ENCODE measurements at places on chromosomes 16 and 17.

DNA sequence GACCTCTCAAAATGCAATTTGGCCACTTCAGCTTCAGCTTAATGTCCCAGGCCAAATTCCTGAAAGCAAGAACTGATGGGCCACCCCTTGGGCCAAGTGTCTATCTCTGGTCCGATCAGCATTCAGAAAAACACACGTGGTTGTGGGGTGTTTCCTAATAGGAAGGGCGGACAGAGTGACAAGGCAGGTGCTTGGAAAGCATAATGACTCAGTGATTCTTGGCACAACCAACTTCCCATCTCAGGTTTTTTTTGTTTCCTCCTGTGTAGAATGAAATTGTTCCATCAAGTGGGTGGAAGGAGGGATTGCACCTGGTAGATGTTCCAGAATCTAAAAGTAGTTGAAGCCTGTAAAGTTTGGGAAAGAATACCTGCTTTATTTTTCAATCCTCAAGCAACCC lies 155.6 kb downstream of the HS3ST2 start:
- no peak for DNase-seq

- no peak for DNase-seq
Measured at GRCh38 chr16:1416521-1416941, 2.0 kb upstream of the UNKL start.

- DNase-seq = no peak
Measured at GRCh38 chr16:56119133-56119532, 72.2 kb upstream of the GNAO1 start.

DNA sequence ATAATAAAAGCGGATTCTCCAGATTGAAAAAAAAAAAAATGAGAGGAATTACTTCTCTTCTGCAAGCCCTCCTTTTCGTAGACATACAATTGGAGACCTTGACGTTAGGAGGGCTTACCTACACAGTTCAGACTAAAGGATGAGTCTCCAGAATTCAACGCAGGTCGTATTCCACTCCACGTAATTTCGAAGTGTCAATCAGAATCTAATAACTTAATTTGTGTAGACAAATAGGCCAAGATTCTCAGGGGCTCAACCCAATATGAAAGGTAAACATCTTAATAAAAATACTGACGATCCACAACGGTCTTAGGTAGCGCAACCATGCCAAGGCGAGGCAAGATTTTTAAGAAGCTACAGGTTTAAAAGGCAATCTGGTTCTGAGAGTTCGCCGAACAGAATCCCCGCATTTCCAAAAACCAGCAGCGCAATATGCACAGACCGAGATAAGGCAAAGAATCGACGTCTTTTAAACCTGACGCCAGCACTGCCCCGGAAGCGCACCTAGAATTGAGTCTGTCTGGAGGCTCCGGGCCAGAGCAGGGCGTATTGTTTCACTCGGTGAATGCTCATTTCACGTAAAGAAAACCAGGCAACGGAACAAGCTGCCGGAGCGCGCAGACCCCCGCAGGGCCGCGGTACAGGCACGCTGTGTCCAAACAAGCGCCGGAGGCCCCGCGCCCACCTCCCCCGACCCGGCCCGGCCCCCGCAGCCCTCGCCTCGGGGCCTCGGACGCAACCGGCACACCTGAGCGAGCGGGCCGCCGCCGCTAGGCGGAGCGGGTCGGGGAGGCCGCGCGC lies 623 bp downstream of the MBTPS1 start:
- peak; percentile 60 for DNase-seq

- DNase-seq = no peak
Measured at GRCh38 chr16:977081-977701, 4.4 kb upstream of the SOX8 start.

DNA sequence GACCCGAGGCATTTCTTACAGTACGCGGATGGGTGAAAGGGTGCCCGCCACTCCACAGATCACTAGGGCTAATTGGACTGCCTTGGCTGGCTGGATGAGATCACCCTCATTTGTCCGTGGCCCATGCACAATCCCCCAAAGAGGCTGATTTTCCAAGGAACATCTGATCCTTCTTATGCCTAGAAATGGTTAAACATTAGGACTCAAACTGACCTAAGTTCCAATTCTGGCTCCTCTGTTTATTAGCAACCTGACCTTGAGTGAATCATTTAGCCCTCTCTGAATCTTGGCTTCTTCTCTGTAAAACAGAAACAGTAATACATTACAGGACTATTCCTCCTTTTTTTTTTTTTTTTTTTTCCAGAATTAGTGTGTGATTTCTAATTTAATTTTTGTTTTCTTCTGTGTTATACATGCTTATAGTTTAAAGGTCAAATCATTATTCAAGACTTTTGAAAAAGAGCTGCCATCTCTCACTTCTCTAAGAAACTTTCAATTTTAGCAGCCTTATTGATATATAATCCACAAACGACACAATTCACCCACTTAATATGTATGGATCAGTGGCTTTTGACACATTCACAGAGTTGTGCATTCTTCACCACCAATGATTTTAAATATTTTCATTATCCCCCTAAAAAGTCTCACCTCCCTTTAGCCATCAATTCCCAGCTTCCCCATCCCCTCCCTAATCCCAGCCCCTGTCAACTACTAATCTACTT lies 45.4 kb upstream of the TMEM132E start:
- no peak for DNase-seq

- no peak for DNase-seq
Measured at GRCh38 chr17:61366715-61367413, 32.8 kb upstream of the TBX2 start.

- no peak for DNase-seq
Measured at GRCh38 chr16:476039-476438, 50.6 kb downstream of the RAB11FIP3 start.

GRCh38 chr17:81252326-81252986 lies 13.3 kb downstream of the NDUFAF8 start:
- no peak for DNase-seq

- DNase-seq = no peak
Measured at GRCh38 chr16:67657751-67658518, 2.1 kb downstream of the ACD start.

DNA sequence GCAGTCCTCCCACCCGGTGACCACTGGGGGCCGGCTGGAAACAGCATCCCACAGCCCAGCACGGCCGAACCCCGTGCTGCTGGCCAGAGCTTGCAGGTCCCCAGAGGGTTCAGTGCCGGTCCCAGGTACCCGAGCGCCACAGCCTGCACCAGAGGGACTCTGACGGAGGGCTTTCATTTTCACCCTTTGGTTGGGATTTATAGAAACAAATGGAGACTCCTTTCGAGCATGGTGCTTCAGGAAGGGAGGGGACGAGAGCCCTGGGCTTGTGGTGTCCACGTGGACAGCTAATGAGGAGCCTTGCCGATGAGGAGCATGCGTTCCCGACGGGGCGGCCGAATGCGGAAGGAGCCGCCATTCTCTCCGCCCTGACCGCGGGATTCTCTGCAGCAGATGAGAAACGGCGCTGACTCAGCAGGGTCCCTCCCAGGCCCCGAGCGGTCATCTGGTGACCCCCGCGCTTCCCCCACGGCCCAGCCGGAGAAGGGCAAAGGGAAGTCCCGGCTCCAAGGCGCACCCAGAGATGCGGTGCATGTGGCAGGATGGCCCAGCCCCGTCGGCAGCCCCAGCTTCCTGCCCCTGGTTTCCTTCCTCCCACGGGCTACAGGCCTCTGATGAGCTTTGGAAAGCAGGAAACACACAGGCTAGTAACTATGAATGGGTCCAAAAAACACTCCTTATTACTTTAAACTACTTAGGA lies 9.8 kb downstream of the SLC38A10 start:
- DNase-seq = peak; percentile 53

GRCh38 chr16:4200781-4201137 lies 41.1 kb downstream of the SRL start:
- no peak for DNase-seq

- no peak for DNase-seq
Measured at GRCh38 chr16:49773534-49774475, 82.1 kb downstream of the ZNF423 start.

GRCh38 chr16:4689864-4690704 lies 3.3 kb upstream of the NUDT16L1 start:
- DNase-seq = no peak

- no peak for DNase-seq
Measured at GRCh38 chr17:57467226-57467625, 210.9 kb downstream of the MSI2 start.

GRCh38 chr17:36940313-36941264 lies 3.3 kb downstream of the LHX1 start:
- no peak for DNase-seq

DNA sequence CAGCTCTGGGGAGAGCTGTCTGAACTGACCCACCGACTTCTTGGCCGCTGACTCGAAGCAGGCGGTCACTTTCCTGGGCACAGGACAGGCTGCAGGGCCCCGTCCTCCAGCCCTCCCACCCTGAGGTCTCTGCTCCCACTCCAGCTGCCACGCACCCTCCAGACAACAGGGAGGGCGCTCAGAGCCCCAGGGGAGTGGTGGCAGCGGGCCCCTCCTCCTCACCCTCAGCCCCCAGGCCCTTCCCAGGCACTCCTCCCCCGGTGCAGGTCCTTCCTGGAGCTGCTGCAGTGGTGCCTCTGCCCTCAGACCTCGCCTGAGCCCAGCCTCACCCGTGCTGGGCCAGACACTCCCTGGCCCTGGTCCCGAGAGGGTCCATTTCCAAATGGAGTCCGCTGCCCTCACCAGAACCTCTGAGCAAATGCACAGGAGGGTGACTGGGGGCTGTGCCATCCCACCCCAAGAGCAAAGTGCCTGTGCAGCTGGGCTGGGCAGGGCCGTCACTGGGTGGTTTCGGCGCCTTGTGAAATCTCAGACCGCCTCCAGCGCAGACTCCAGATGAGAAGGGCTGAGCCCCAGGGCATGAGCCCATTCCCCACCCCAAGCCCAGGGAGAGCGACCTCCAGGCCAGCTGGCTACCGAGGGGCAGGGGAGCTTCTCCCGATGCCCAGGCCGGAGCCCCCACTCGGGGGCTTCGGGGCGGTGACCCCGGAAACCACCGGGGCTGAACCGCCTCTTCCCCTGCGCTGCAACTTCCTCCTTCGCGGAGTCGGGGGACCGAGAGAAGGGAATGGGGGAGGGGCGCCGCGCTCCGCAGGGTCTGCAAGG lies 717 bp downstream of the CYBA start:
- DNase-seq = no peak

DNA sequence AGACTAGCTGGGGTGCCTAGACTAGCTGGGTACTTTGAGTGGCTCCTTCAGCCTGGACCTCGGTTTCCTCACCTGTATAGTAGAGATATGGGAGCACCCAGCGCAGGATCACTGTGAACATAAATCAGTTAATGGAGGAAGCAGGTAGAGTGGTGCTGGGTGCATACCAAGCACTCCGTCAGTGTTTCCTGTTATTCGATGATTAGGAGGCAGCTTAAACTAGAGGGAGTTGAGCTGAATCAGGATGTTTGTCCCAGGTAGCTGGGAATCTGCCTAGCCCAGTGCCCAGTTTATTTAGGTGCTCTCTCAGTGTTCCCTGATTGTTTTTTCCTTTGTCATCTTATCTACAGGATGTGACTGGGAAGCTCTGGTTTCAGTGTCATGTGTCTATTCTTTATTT lies 8.4 kb upstream of the TMEM235 start:
- DNase-seq = no peak

- DNase-seq = no peak
Measured at GRCh38 chr16:50216231-50216630, 50.1 kb upstream of the ADCY7 start.

DNA sequence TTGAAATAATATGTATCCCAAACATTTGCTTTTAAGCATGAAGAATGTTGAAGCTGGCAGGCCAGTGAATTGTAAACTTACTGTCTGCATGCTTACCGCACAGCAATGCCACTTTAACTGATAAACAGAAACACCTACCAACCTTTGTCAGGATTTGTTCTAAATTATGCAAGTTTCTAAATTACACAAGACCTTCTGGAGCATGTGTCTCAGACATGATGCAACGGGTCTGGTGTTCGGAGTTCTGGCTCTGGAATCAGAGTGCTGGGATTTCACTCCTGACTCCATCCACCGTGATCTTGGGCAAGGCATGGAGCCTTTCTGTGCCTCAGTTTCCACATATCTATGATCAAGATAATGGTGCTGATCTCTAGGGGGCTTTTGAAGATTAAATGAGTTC lies 111.2 kb downstream of the CCT6B start:
- DNase-seq = no peak

GRCh38 chr17:39631403-39631802 lies 4.7 kb downstream of the PPP1R1B start:
- DNase-seq = no peak

DNA sequence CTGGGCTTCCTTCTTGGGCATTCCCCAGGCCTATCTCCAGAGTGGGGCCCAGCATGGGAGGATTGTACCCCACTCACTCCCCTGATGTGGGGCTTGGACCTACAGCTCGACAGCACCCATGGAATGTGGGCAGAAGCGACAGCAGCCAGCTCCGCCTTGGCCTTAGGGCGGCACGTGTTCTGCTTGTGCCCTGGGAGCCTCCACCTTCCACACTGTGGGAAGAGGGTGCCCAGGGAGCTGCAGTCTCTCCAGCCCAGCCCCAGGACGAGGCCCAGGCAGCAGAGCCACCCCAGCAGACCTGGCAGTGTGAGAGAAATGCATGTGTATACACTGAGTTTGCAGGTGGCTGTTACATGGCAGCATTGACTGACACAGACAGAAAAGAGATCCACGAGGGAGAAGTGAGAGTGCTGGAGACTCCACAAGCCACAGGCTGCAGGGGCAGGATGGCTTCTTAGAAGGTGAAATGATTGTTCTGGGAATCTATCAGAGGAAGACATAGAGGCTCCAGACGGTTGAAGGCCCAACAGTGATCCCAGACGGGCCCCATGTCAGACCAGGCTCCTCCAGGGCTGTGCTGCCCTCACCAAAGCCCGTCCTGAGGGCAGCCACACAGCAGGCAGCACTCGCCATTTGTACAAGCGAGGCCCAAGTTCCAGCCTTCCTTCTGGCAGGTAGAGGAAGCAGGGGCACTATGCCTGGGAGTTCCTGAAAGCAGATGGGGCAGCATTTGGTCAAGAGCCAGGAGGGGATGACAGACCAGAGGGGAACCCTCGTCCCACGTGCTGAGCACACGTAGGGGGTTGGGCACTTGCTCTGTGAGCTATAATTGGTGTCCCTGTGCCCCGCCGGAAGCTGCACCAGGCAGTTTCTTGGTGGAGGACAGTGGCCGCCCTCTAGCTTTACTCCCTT lies 2.8 kb upstream of the DNASE1 start:
- DNase-seq = no peak

- DNase-seq = no peak
Measured at GRCh38 chr17:68526548-68526947, 14.3 kb downstream of the PRKAR1A start.

DNA sequence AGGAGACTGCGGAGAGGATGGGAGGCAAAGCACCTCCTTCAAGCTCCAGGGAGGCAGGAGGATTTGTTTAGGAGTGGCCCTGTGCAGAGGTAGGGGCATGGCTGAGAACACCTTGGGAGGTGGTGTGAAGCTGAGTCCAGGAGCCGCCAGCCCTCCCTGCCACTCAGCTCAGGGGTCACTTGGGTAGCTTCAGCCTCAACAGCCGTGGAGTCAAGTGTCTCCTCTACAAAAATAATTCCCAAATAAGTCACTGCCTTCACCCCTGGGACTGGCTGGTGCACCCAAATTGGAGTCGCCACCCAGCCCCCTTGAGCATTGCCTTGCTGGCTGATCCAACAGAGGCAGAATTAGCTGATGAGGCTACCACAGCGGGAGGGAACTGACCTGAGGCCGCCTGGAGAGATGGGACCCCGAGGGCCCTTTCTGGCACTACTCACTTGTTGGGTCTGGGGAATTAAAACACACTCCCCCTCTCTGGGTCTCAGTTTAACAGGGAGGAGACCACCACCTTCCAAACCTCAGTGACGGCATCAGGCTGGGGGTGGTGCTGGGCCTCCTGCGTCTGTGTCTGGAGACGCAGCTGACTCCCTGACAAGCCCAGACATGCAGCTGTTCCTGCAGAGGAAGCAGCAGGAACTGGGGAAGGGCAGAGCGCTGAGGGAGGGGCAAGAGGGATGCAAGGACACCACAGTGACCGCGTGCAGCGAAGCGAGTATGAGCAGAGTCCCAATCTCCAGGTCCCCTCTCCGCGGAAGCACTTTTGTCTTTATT lies 87.9 kb upstream of the TOB1 start:
- DNase-seq = no peak

Data from CD4-positive, alpha-beta T cell treated with Interleukin-2 at 100 ng/mL for 4 hours (primary cell).